ENCODE measurements at places on chromosomes 1 and 21.

- DNase-seq = no peak
These were observed 149.5 kb upstream of the B3GALT2 start for GRCh38 chr1:193335806-193336428.

GRCh38 chr1:161177936-161178244 is 583 bp upstream of the B4GALT3 start:
- no peak for DNase-seq

GRCh38 chr1:206579747-206580437 is 32.4 kb downstream of the EIF2D start:
- DNase-seq = peak; percentile 89

- DNase-seq = no peak
These were observed 135.3 kb downstream of the ADSS2 start for GRCh38 chr1:244316407-244316806.

GRCh38 chr1:73604211-73604610 is 593.8 kb downstream of the LRRIQ3 start:
- DNase-seq = no peak

All from stimulated activated CD4-positive, alpha-beta T cell treated with anti-CD3 and anti-CD28 coated beads, TNF-alpha, amount 100 ng/mL, for 48 hours (primary cell).